NCI-H2171 treated with DMSO at 0.1 percent for 48 hours (cell line): ENCODE measurements at places on chromosomes 5 and 9.
A peak's percentile ranks its signal among the peaks of the same experiment; 100 is the strongest.

DNA sequence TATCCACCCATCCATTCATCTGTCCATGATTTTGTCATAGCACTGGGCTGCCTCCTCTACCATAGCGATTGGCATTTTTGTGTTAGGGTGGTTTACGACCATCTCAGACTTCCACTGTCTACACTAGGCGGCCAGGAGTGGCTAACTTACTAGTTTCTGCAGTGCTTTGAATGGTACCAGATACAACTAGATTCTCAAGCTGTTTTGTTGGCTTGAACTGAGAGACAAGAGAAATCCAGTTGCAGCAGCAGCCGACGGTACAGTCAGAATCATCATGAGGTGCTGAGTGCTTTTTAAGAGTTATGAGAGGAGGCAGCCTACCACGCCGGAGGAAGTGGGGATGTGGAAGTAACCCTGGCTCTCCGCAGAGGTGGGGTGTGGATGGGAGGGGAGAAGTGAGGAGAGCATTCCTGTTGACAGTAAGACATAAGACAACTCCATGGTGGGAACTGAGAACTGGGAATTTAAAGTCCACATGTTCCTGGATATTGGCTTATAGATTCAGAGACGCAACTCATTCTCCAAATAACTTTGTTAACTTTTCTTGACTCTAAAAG, 27.9 kb downstream of the COL5A1 start:
- DNase-seq: no peak

- DNase-seq: no peak
Observed at GRCh38 chr9:122229485-122229837, 704 bp upstream of the LHX6 start.

DNA sequence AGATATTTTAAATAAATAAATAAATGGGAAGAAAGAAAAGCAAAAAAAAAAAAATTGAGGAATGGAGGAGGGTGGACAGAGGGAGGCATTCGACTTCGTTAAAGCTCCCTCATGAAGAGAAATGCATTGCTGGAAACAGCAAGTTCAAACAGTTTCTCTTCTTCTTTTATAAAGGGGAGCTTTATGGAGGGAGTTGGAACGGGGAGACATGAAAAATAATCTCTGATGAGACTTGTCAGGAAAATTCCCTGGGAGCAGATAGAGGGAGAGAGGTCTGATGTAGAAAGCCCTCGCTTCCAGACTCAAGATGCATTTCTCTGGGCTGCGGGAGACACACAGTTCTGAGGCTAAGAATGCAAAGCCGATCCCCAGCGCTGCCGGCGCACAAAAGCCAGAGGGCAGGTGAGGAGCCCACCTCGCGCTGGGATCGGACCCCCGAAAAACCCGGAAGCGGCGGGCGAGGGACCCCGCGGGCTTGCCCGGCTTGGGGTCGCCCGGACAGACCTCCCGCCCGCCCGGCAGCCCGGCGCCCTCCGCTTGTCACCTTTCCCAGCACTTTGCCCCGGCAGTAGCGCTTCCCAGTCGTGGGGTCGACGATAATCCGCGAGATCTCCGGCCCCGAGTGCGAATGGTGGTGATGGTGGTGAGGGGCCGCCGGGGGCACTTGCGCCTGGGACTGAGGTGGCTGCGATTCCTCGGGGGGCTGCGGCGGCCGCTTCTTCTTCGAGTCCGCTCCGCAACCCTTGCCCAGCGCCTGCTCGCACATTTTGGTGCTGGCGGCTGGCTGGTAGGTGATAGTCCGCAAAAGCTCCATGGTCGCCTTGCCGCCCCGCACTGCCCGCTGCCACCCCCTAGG, 512 bp downstream of the PLK2 start:
- DNase-seq: peak; percentile 4

GRCh38 chr5:54651482-54652076, 134.0 kb downstream of the SNX18 start:
- DNase-seq: peak; percentile 87

GRCh38 chr9:118395415-118395814, 691.2 kb downstream of the TLR4 start:
- no peak for DNase-seq
